GM23248 (cell line): ENCODE measurements at places on chromosomes 5 and 9. TPM values are rescaled to one million over a fixed set of nuclear protein-coding genes. Genes with fewer than 3 reads are reported as not detected.

- no peak for DNase-seq
These were observed 507.4 kb downstream of the KDM4C start for GRCh38 chr9:7265181-7265580.

DNA sequence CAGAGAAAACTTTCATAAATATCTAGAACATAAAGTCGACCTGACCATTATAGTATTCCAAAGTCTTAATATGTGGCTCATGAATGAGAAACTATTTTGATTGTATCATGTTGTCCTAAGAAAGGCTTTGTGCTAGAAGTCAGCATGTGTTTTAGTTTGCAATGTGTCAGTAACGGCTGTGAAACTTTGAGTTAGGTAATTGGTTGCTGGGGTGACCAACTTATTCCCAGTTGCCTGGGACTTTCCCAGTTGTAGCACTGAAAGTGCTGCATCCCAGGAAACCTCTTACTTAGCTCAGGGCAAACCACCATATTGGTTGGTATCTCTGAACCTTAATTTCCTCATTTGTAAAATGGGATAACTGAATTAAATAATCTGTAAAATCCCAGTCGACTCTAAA lies 114.6 kb upstream of the SLC12A2 start:
- DNase-seq, result peak; percentile 21

GRCh38 chr5:40333459-40334241 lies 346.1 kb upstream of the PTGER4 start:
- DNase-seq, result peak; percentile 62

GRCh38 chr9:96884443-96884842 lies 30.1 kb upstream of the ZNF782 start:
- peak; percentile 73 for DNase-seq

GRCh38 chr5:175681968-175682340 lies 24.1 kb downstream of the HRH2 start:
- no peak for DNase-seq

DNA sequence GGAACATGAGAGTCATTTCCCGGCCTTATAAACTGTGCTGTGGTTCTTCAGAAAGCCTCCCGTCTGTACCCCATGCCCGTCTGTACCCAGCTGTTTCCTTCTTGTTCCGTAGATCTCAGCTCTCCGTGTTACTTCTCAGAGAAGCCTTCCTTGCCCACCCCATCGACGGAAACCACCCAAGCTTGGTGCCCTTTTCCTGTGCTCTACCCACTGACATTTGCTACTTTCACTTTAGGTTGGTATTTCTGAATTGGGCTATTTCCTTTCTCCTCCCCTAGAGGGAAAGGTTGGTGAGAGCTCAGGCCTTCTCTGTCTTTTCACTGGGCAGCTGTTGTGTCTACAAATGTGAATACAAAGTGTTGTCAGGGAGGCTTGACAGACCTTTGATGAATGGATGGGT lies 764.5 kb upstream of the ADAMTS16 start:
- DNase-seq, result no peak

DNA sequence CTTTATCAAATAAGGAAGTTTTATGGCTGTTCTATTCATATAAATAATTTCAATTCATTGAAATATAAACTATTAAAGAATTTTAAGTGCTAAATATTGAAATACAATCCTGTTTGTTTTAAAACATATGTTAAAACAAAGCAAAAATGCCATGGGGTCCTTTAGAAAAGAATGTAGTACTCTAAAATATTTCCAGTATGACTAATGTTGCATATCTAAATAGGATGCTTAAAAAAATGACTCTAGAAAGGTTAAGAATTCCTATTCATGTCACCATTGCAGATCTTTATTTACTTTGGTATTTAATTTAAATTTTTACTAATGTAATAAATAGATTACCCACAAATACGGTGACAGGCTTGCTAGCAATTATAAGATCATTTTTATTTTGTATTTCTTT lies 132.3 kb downstream of the ZNF608 start:
- DNase-seq, result peak; percentile 14

DNA sequence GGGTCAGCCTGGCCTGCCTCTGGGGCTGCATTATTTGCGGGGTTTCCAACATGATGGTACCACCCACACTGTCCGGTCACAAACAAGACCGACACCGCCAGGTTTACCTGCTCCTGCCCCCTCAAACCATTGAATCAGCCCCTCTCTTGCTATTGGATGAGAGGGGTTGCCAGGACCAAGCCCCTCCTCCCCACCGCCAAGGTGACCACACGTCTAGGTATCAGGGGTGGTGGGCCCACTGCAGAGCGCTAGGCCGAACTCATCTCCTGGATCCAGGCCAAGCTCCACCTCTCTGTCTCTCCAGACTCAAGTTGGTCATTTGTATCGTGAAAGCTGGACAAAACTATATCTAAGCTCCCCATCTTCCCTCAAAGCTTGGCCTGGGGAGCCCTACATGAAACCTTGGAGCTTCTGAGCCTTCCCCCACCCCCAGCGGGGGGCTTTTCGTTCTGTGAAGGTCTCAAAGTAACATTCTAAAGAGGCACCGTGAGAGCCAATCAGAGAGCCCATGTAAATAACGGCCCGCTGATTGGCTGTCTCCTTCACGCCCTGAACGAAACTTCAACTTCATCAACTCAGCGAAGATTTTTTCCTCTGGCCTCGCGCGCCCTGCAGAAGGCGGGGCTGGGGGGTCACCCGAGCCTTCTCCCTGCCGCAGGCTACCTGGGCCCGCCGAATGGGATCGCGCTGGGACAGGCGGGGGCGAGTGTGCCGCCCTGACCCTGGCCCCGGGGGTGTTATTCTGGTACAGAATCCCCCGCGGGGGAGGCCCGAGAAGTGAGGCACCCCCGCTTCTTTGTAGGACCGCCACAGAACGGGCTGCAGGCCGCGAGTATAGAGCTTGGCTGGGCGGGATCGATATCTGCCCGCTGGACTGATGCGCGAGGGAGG lies 49.6 kb upstream of the PSD2 start:
- DNase-seq, result peak; percentile 89

- no peak for DNase-seq
These were observed 146.2 kb upstream of the LRRTM2 start for GRCh38 chr5:139021346-139021745.

- no peak for DNase-seq
These were observed 226.0 kb downstream of the MPDZ start for GRCh38 chr9:13053504-13053903.

- peak; percentile 8 for DNase-seq
These were observed 103.1 kb downstream of the PAM start for GRCh38 chr5:102858221-102858620.

The SYK gene
- total RNA-seq, result not detected in 2 replicates

- DNase-seq, result no peak
These were observed 65.8 kb downstream of the ZNF354C start for GRCh38 chr5:179125789-179126505.

The PTGER4 gene
- total RNA-seq, result 0.13 TPM in 1 of 2 replicates, not detected in the other

GRCh38 chr5:93674138-93674537 lies 67.3 kb downstream of the POU5F2 start:
- no peak for DNase-seq

The GGTA1 gene
- total RNA-seq, result not detected in 2 replicates

The OBP2B gene
- total RNA-seq, result not detected in 2 replicates

DNA sequence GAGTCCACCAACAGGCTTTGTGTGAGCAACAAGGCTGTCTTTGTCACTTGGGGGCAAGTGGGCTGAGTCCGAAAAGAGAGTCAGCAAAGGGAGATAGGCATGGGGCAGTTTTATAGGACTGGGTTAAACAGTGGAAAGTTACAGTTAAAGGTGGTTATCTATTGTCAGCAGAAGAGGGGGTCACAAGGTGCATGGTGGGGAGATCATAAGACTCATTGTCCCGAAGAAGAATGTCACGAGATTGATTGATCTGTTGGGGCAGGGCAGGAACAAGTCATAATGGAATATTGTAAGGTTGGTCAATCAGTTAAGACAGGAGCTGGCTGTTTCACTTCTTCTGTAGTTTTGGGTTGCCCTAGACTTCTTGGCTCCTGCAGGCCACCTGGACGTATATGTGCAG lies 7.6 kb upstream of the HMGCS1 start:
- DNase-seq, result no peak

The SPINK7 gene
- total RNA-seq, result not detected in 2 replicates

The SEMA6A gene
- under 0.01 TPM in 1 of 2 replicates, not detected in the other for total RNA-seq

The FANCC gene
- total RNA-seq, result 1.5 and 5.0 TPM in 2 replicates

DNA sequence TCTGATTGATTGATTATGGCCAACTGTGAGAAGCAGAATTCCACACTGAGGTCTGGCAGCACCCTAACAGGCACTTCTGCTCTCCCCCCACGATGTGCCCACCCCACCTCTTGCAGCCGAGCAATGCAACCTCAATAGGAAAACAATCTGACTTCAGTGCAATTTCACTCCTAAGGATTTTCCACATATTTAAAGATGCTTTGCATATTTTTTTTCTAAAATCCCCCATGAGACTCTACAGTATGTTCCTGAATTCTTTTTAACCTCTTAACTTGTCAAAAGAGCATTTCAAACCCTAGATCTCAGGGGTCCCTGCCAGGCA lies 243.1 kb downstream of the AUH start:
- DNase-seq, result peak; percentile 8

DNA sequence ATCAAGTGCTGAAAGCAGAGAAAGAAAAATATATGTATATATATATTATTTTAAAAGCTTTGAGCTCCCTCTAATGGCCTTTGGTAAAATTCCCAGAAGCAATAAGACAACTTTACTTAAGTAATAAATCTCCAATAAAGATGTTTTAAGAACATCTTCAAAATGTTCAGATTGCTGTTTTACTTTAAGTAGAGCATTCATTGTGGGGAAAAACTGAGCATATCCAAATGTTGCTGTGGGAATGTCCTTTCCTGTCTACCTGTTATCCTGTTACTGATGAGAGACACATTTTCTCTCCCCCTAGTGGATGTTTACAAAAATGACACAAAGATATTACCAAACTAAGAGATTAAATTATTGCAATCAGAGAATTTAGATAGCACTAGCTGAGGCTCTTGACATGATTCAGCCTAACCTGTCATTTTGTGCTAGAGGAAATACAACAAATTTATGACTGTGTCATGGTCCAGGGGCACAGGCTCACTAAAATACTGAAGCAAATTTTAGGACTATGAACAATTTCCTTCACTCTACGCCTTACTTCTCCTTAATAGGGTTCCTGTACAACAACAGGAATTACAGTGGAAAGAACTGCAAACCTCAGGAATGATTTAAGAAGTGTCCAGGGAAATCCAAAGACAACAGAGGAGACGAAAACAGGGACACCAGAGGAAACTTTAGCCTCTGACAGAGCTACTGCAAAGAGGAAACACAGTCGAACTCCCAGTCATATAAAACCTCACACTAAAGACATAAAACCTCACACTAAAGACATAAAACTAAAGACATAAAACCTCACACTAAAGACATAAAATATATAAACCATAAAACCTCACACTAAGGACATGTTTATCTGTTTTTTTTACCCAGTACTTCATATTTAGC lies 24.3 kb upstream of the PRRC1 start:
- DNase-seq, result peak; percentile 72

The CAAP1 gene
- total RNA-seq, result 17.2 and 23.1 TPM in 2 replicates

GRCh38 chr5:152514827-152515397 lies 109.8 kb upstream of the NMUR2 start:
- DNase-seq, result peak; percentile 64

DNA sequence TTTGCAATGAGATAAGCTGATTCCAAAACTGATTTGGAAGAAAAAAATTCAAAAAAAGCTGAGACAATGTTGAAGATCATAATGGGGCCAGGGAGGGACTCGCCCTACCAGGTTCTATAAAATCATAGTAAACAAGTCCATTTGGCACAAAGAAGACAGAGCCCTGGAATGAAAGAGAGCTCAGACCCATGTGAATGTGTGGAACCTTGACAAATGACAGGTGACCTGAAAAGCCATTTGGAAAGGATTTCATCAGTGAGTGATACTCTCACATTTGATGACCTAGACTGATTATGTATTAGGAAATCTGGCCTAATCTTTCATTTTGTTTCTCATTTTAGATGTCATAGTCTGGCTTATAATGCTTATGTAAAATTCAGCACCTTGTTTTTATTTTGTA lies 26.8 kb downstream of the SPTAN1 start:
- DNase-seq, result no peak

- no peak for DNase-seq
These were observed 46.7 kb upstream of the UBQLN1 start for GRCh38 chr9:83754383-83754977.

DNA sequence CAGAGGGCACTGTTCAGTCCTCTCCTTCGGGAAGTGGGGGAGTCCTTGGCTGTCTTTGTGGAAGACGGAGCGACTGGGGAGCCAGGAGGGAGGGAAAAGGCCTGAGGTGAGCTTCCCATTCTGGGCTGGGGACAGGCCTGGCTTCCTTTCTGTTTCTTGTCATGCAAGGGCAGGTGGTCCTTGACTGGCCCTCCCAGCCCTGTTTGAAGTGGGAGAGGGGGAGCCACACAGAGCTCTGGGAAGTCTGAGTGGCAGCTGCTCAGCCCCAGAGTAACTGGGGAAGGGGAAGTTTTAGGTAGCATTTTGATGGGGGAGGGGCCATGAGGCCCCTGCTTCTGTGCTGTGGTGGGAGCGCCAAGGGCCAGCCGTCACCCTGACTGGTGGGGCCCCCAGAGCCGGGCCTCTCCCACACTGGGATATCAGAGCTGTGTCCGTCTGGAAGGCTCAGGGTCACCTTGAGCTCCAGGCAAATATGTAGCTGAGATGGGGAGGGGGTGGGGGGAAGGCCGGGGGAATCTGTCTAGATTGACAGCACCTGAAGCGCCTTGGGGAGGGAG lies 6.5 kb downstream of the UNC5A start:
- DNase-seq, result no peak

DNA sequence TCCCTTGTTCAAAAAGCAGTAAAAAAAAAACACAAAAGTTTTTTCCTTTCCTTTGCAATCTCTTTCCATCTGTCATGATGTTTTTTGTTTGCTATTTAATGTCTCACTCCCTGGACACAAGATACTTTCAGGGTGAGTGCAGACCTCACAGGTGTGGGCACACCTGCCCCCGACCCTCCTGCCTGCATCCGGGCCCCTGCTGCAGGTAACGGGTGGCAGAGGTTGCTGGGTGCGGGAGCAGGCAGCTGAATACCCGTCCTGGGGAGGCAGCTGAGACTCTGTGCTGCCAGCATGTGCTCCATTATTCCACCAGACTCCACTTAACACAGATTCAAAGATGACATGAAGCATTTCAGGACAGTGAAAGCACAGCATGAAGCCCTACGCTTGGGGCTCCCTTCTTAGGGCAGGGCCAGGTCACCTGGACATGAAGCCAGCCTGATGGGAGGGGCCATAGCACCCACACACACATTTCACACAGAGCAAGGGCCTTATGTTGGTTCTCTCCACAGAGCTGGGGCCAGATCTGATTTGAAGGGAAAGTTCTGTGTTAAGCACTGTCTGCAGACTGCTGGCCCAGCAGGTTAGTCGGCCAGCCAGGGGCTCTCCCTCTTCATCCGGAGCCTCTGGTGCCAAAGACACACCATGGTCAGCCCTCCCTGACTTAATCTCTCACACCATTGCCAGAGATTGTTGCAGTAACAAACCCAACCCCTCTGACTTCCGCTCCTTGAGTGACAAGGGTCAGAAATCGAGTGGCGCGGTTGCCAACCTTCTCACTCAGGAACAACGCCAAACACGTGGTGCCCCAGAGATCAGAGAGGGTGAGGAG lies 13.0 kb downstream of the NEK6 start:
- peak; percentile 29 for DNase-seq

The PCDHGB2 gene
- total RNA-seq, result 2.2 and 2.5 TPM in 2 replicates

The CKMT2 gene
- not detected in 2 replicates for total RNA-seq

The FST gene
- 61.2 and 87.0 TPM in 2 replicates for total RNA-seq

The EQTN gene
- total RNA-seq, result not detected in 2 replicates
